Hematopoietic multipotent progenitor cell treated with erythropoietin and hydrocortisone succinate and interleukin-3 and kit ligand, for 15 days (in vitro differentiated cells): ENCODE measurements at places on chromosomes 3 and 15.
A peak's percentile ranks its signal among the peaks of the same experiment; 100 is the strongest.

- no peak for DNase-seq
Observed at GRCh38 chr15:49712846-49713450, 92.1 kb downstream of the DTWD1 start.

GRCh38 chr15:60568914-60569391 lies 90.0 kb upstream of the ICE2 start:
- no peak for DNase-seq

- DNase-seq = no peak
Observed at GRCh38 chr3:101709126-101709525, 15.3 kb upstream of the CEP97 start.

DNA sequence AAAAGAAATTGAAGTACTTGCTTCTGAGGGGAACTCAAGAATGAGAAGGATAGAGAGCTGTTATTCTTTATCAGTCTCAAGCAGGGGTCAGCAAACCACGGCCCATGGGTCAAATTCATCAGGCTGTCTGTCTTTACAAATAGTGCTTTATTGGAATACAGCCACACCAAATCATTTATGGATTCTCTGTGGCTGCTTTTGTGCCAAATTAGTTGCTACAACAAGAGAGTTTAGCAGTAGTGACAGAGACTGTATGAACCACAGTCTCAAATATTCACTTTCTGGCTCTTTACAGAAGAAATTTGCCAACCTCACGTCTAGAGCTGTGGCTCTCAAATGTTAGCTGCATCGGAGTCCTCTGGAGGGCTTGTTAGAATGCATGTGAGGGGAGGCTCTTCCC lies 258.0 kb upstream of the RARB start:
- no peak for DNase-seq

DNA sequence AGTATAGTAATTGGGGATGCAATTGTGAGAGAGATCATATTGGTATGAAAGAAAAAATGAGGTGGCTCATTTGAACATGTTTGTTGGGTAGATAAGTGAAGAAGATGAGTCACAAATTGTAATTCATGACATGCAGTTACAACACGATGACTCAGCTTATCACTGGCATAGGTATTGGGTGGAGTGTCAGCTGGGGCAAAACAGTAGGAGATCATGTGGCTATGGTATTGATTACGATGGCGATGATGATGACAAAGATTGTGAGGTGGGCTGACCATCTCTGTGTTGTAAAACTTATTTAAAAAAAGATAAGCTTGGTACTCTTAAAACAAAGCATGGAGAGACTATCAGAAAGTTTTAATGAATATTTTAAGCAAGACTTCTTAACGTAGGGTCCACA lies 11.6 kb upstream of the DPH6 start:
- peak; percentile 83 for DNase-seq

- no peak for DNase-seq
Observed at GRCh38 chr15:88023914-88024313, 232.6 kb downstream of the NTRK3 start.

GRCh38 chr15:88981244-88982215 lies 68.4 kb upstream of the MFGE8 start:
- no peak for DNase-seq

DNA sequence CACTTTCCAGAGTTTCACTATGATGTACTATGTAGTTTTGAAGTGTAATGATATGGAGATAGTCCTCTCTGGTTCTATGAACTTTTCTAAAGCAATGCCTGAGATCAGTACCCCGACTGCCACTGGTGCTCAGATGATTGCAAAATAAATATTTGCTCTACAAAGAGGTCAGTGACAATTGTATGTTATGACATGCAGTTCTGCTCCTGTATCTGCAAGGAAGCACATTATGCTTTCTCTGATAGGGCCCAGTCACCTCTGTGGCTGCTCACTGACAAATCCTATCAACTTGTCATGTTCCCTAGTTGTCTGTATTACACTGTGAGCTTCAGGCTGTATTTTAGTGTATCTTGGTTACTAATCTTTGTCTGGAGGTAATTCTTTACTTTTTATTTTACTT lies 362.6 kb downstream of the ROBO1 start:
- no peak for DNase-seq

GRCh38 chr15:59885832-59886231 lies 118.3 kb upstream of the FOXB1 start:
- no peak for DNase-seq

DNA sequence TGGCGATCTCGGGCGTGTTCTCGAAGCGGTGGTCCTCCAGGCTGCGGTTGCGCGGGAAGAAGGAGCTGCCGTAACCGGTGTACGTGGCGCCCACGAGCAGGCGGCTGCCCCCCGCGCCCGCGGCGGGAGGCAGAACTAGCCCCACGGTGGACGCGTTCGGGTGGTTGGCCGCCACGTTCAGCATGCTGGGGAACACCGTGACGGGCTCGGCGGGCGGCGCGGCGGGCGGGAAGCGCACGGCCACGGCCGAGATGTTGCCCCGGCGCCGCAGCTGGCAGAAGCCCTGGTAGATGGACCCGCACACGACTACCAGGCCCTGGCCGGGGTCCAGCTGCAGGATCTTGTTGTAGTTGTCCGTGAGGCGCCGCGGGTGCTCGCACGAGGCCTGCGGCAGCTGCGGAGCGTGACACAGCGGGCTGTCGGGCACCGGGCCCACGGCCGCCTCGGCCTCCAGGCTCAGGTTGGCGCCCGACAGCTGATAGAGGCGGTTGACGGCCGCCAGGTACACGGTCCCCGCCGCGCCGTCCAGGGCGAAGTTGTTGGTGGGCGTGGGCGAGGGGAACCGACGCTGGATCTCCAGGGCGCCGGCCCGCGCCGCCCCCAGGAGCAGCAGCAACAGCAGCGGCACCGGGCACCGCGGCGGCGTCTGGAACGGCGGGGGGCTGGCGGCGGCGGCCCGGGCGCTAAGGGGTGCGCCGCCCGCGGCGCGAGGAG lies 397 bp downstream of the PLXND1 start:
- no peak for DNase-seq

GRCh38 chr3:12040902-12041301 lies 36.7 kb downstream of the SYN2 start:
- no peak for DNase-seq

DNA sequence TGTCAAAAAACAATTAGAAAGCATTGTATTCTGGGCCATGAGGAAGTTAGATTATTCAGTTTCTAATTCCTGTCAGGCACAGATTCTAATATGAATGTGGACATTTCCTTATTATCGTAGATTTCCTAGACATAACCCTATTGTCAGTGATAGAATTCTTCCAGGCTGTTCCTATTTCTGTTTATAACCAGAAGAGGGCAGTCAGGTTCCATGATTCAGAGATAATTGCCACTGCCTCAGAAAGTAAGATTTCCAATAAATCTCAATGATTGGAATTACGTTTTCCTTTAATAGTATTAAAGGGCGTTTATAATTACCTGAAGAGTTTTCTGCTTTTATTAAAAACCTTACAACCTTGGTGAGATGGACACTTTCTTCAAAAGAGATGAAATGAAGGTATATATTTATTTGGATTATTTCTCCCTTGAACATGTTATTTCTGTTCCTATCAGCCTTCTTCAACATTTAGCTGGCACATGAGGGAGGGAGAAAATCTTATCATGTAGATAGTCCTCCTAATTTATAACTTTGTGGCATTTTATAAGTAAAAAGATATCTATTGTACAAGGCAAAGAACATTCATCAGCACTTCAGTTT lies 439.2 kb downstream of the MCTP2 start:
- DNase-seq = peak; percentile 5

DNA sequence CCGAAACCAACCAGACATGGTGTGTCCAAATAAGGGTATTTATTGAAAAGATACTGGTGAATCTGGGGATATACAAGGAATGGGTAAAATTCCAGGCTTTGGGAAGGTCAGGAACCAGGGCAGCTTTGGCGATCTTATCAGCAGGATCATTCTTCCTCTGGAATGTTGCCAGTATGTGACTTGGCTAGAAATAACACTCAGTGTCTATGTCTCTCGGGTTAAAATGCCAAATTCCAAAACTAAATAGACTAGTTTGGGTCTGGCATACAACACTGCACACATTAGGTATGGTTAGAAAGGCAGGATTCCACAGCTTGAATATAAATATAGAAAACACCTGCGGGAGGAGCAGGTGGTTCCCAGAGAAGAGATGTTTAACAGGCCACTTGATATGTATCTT lies 220.2 kb upstream of the CD96 start:
- no peak for DNase-seq

GRCh38 chr15:65400760-65401610 lies 21.8 kb downstream of the IGDCC4 start:
- DNase-seq = peak; percentile 31

- DNase-seq = no peak
Observed at GRCh38 chr3:46289966-46290365, 47.7 kb downstream of the CCR3 start.

- DNase-seq = no peak
Observed at GRCh38 chr3:4806535-4807108, 172.6 kb upstream of the BHLHE40 start.

GRCh38 chr3:40268802-40269524 lies 40.5 kb upstream of the EIF1B start:
- DNase-seq = no peak

- no peak for DNase-seq
Observed at GRCh38 chr3:73765878-73766545, 141.3 kb upstream of the PDZRN3 start.

- no peak for DNase-seq
Observed at GRCh38 chr15:88083811-88084760, 172.5 kb downstream of the NTRK3 start.

- no peak for DNase-seq
Observed at GRCh38 chr3:54159917-54160316, 37.6 kb downstream of the CACNA2D3 start.

DNA sequence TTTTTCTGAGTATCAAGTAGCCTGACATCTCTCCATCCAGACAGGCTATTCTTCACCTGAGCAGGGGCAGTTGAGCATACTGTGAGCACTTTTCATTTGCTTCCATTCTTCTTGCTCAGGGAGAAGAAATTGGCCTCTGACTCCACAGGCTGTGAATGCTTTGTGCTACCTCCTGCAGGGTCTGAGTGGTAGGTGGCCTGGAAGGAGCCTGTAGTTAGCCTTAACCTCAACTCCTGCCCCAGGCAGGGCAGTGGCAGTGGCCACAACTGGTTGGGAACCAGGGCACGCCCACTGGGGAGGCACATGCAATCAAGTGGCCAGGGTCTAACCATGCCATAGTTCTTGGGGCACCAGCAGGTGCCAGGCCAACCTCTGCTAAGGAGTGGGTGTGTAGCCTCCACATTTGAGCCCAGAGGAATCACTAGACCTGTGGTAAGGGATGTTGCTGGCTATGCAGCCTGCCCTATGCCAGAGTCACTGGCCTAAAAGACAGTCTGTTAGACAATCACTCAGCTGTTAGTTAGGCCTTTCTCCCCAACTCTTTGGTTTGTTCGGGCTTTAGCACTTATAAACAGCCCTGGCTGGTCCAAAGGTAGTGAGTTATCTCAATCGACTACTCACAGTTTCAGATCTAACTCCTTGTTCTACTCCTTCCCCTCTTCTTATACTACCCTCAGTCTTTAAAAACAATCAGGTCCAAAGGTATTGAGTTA lies 7.4 kb downstream of the C3orf62 start:
- DNase-seq = no peak

DNA sequence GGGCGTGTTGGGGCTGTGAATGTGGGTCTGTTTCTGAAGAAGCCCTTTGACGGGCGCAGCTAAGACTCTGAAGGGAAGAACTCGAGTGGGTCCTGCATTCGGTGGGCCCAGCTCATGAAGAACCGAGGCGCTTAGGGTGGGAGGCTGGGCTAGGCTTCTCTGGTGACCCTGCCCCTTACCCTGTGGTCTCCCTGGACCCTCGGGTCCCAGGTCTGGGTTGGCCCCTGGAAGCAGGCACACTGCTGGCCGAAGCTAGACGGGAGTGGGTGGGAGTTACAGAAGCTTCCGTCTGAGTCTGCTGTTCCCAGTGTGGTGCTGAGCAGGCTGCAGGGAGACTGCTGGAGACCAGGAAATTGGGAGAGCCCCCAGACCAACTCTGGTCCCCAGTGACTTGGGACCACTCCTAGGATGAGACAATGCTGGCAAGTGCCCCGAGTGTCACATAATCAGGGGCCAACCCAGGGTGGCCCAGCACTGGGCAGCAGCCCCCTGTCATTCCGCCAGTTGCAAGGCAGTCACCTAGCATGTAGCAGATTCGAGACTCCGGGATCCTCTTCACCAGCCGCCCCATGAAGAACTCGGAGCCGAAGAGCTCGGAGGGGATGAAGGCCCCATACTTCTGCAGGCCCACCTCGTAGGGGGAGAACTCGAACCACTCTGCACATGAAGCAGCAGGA lies 16.7 kb upstream of the EHD4 start:
- DNase-seq = no peak

DNA sequence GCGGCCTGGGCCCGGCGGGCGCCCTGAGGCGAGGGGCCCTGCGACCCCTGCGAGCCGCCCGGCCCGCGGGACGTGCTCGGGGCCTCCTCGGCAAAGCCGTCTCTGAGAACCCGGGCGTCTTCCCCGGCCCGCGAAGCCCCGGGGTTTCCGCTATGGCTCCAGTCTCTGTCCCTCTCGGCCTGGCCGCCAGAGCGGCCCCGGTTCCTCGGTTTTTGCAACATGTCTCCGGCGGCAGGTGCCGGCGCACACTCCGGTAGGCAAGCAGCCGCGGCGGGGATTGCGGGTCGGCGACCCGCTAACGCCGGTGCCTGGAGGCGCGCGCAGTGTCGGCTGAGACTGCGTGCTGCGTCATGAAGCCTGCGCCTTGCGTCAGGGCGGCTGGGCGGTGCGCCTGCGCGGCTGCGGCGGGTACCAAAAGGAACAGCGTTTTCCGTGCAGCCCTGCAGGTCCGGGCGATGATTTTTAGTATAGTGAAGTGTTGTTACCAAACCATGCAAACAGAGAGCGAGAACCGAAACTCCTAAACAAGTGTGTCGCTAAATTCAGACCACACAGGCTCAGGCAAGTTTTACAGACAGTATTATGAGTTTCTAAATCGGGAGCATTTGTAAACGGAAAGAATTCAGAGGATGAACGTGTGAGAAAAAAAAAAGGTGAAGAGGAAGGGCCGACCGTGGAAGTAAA lies at the start of gene NSMCE3:
Gene NSMCE3, minus strand, starts transcription at position 338 of the 684 bp plus-strand sequence. Its CDS starts 117 bp downstream, at position 221.
- peak; percentile 81 for DNase-seq

- no peak for DNase-seq
Observed at GRCh38 chr15:50390554-50391264, 33.5 kb upstream of the USP8 start.

- DNase-seq = no peak
Observed at GRCh38 chr15:37981201-37981600, 46.8 kb downstream of the TMCO5A start.

DNA sequence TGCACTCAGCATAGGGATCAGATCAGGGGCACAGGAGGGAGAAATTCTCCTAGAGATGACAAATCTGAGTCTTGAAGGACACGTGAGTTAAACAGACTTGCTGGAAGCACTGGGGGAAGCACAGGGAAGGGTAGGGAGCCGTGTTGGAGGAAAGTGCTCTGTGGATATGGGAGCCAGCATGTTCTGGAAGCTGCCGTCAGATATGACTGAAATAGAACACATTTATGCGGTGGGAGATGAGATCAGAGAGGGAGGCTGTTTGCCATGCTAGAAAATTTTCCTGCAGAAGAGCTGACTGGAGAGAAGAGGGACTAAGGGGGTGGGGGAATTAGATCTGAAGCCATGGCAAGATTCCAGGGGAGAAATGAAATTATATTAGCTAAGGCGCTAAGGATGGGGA lies 1.8 kb downstream of the TAMM41 start:
- DNase-seq = no peak
